ENCODE measurements at places on chromosomes 16 and 17.
A peak's percentile ranks its signal among the peaks of the same experiment; 100 is the strongest.

- no peak for DNase-seq
Measured at GRCh38 chr17:42895185-42895555, 5.4 kb upstream of the G6PC1 start.

- no peak for DNase-seq
Measured at GRCh38 chr17:59107306-59107670, 608 bp upstream of the TRIM37 start.

DNA sequence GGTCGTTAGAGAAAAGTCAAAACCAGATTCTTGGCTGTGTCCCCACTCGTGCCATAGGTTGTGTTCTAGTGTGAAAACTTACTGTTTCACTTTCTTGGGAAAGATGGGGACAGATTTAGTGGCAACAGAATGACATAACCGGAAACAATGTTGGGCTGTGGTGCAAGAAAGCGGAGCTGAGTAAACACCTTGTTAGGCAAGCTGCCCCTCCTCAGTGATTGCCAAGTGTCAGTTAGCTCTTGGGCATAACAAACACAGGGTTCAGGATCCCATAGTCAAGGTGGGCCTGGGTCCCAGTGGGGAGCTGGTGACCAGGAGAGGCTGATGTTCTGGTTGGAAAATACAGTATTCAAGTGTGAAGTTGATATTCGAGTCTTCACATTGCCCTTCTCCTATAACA is 15.4 kb downstream of the UBN1 start:
- DNase-seq, result no peak

DNA sequence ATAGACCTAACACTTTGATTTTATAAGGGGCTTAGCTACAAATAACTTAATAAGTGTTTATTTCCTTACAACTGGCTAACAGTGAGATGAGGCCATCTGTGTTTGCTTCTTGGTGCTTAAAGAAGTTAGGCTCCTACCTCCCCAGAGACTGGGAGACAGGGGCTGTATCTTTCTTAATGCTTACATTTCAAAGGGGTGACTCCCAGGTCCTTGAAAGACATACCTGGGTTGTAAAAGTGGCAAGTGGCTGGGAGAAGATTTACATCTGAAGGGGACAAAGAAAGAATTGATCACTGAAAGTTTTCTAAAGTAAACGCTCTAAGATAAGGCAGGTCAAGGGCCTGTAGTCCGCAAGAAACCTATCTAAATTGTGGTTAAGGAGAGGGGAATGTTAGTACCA is 196.8 kb downstream of the CNTNAP4 start:
- DNase-seq, result no peak

GRCh38 chr16:24834459-24835335 is 11.1 kb upstream of the SLC5A11 start:
- DNase-seq, result no peak

- no peak for DNase-seq
Measured at GRCh38 chr17:1583556-1583955, 21.0 kb upstream of the PITPNA start.

GRCh38 chr17:82034371-82035011 is 3.0 kb downstream of the DCXR start:
- no peak for DNase-seq

DNA sequence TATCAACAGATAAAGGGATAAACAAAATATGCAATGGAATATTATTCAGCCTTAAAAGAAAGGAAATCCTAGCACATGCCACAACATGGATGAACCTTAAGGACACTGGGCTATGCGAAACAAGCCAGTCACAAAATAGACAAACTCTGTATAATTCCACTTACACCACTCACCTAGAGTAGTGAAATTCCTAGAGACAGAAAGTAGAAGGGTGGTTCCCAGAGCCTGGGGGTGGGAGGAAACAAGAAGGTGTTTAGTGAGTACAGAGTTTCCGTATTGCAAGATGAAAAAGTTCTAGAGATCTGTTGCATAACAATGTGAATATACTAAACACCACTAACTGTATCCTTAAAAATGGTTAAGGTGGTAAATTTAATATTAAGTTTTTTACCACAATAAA is 10.0 kb downstream of the SPOP start:
- no peak for DNase-seq

- peak; percentile 73 for DNase-seq
Measured at GRCh38 chr17:31321481-31321880, at the start of gene EVI2A. Gene EVI2A, minus strand, starts transcription at chr17:31321622. Its CDS starts 2,609 bp downstream, at chr17:31319013.

DNA sequence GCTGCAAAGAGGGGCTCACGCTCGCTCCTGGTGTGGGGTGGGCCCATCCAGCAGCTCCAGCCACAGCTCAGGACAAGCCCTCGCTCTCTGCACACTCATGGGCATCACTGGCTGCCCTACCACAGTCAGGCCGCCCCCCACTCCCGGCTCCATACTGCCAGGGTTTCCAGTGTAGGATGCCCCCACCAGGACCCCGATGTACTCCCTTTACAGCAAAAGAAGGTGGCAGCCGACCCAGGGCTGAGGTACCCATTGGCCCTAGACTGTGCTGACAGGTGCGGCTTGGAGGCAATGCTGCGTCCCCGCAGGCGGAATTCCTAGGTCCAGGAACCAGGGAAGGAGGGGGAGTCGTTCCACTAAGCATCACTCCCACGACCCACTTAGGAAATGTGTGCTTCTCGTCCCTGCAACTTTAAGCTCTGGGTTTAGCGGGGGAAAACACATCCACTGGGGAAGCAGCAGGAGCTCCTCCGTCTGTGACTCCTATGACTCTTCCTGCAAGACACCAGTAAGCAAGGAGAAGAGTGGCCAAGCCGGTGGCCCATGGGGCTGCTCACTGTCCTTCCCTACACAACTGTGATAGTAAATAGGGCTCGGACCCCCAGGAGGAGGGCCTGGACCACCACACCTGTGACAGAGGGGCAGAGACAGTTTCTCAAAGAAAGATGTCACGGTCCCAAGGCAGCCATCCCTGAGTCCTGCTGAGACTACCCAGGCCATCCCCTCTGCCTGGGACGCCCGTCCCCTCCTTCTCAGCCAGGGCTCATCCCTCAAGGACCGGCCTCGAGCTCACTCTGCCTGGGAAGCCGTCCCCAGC is 13.1 kb downstream of the CORO7 start:
- no peak for DNase-seq

GRCh38 chr17:68344701-68345136 is 53.4 kb downstream of the ARSG start:
- DNase-seq, result peak; percentile 19

DNA sequence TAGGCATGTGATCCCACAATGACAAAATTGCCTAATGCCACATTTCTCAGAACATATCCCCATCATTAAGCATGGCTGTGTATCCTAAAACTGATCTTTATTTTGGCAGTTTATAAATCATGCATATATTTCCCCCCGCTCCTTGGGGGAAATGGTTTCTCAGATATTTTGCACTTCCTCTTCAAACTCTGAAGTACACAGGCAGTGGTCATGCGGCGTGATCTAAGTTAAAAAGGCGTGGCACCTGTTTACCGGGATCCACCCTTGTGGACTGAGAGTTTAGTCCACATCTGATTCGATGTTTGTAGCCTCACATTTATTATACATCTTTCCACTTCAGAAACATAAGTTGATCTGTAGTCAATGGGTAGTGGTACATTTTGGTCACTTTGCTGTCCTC is 51.4 kb downstream of the USP10 start:
- no peak for DNase-seq

- no peak for DNase-seq
Measured at GRCh38 chr17:50101346-50102163, 6.4 kb downstream of the PDK2 start.

GRCh38 chr17:11900041-11900476 is 97.2 kb downstream of the ZNF18 start:
- DNase-seq, result no peak

- no peak for DNase-seq
Measured at GRCh38 chr16:27239026-27239425, 29.5 kb downstream of the NSMCE1 start.

DNA sequence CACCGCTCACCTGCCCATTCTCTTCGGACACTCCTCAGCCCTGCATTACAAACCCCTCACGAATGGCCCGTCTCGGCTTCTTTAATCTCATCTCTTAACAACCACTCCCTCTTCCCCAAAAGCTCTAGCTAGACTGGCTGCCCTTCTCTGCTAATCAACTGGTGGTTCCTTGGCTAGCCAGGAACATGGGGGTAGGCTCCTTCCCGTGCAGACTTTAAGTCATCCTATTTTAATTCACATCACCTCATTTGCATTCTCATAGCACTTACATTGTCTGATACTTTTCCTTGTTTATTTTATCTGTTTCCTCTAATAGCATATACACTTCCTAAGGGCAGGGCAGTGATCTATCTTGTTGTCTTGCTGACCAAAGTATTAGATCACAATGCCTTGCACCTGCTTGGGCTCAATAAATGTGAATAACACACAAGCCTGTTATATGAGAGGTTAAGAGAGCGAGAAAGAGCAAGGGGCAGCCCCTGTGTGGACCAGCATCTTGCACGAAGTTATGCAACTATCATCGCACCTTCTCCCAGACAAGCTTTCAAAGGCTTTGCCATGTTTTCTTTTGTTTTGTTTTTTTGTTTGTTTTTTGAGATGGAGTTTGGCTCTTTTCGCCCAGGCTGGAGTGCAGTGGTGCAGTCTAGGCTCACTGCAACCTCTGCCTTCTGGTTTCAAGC is 9.8 kb downstream of the TP53 start:
- DNase-seq, result no peak

DNA sequence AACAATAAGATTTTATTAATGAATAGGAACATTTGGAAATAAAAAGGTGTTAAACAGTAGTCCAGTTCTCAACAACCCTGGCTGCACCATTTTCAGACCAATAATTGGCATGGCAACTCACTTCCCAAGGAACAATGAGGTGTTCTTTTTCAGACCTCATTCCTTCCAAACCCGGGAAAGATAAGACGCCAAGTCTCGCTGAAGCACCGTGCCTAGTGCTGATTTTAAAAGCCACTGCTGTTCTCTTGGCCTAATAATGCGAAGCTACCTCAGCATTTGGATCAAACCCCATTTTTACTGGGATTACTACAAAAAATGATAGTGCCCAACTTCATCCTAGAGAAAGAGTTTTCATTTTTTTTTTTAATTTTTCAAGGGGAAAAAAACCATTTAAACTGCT is 75.2 kb upstream of the NOL11 start:
- no peak for DNase-seq

- DNase-seq, result no peak
Measured at GRCh38 chr17:19242926-19243325, 5.8 kb downstream of the EPN2 start.

- no peak for DNase-seq
Measured at GRCh38 chr16:84367750-84368307, 509 bp upstream of the ATP2C2 start.

- DNase-seq, result no peak
Measured at GRCh38 chr16:15052747-15053476, 3.0 kb downstream of the NTAN1 start.

- no peak for DNase-seq
Measured at GRCh38 chr17:50890675-50891516, 24.7 kb upstream of the TOB1 start.

GRCh38 chr16:88132836-88133506 is 181.7 kb downstream of the BANP start:
- no peak for DNase-seq

- DNase-seq, result no peak
Measured at GRCh38 chr16:71214746-71215381, 15.7 kb downstream of the HYDIN start.

GRCh38 chr17:72575542-72576233 is 454.9 kb downstream of the SOX9 start:
- DNase-seq, result no peak

DNA sequence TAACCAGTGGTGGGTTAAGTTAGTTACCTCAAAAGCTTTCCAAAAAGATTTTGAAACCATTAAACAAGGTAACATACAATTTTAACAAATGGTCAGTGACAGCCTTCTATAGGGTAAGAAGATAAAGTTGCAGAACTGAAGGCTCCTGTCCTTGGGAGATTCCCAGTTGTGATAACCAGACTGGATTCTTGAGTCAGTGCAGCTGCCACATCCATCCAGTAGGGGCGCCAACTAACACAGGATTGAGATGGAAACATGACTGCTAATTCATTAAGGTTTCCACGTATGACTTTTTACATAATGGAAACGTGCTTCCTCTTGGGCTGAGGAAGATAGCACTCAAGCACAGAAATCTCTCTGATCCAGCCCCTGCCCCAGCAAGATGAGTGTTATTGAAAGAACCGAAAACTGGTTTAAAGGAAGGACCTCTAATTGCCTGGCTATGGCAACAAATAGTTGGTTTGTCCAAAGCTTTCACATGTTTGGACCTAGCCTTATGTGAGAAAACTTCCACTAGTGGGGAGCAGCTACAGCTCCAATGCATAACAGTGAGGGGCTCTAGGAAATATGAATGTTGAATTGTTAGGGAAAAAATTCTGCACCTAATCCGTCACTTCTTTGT is 269.8 kb upstream of the MYOCD start:
- no peak for DNase-seq

- no peak for DNase-seq
Measured at GRCh38 chr17:82323514-82324234, 6.3 kb upstream of the CD7 start.

- DNase-seq, result no peak
Measured at GRCh38 chr17:34474706-34475105, 104.7 kb upstream of the TMEM132E start.

- DNase-seq, result no peak
Measured at GRCh38 chr16:67036323-67036741, 7.4 kb downstream of the CBFB start.

GRCh38 chr16:89115216-89115861 is 21.7 kb downstream of the ACSF3 start:
- peak; percentile 89 for DNase-seq

- no peak for DNase-seq
Measured at GRCh38 chr17:596763-597644, 117.6 kb downstream of the VPS53 start.

DNA sequence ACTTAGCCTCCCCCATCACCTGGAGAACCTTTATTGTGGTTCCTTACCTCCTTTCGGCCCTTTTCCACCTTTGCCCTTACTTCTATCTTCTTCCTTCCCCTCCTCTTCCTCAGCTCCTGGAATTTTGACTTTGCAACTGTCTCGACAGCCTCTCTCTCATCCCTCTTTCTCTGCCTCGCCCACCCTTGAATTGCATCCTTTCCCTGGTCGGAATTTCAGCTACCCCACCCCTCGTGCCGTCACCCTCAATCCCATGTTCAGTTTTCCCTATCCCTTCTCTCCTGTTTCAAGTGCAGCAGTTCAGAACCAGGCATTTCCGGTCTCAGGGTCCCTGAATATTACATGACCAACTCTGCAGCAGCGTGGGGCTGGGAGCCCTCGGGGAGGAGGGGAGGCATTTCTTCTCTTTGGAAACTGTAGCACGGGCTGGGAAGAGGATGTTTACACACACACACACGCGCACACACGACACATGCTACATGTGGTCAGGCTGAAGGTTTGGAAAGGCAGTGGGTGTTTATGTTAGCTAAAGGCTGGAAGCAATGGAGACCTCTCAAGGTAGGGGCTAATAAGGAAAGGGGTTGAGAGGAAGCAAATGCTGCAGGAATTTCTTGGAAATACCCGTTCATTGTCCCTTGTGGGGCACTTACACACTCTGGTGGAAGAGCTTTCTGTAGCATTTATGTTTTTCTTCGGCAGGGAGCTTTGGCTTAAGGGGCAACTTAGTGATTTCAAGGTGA is 971 bp downstream of the MINK1 start:
- no peak for DNase-seq

DNA sequence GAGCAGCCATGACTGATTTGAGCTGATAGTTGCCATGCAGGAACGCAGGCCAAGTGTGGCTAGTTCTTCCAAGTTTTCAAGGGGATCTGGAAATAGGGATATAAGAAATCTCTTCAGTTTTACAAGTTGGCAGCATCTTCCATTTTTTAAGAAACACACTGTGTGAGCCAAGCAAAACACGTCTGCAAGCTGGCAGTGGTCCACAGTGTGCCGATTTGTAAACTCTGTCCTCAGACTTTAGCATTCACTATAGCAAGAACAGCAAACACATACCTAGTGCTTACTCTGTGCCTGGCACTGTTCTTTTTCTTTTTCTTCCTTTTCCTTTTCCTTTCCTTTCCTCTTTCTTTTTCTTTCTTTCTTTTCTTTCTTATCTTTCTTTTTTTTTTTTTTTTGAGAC is 2.9 kb downstream of the ORAI3 start:
- DNase-seq, result no peak

Measured in effector CD4-positive, alpha-beta T cell (primary cell).